Chondrocyte (in vitro differentiated cells): ENCODE measurements at places on chromosomes 4 and X. TPM values are rescaled to one million over a fixed set of nuclear protein-coding genes. Genes with fewer than 3 reads are reported as not detected.
A peak's percentile ranks its signal among the peaks of the same experiment; 100 is the strongest.

DNA sequence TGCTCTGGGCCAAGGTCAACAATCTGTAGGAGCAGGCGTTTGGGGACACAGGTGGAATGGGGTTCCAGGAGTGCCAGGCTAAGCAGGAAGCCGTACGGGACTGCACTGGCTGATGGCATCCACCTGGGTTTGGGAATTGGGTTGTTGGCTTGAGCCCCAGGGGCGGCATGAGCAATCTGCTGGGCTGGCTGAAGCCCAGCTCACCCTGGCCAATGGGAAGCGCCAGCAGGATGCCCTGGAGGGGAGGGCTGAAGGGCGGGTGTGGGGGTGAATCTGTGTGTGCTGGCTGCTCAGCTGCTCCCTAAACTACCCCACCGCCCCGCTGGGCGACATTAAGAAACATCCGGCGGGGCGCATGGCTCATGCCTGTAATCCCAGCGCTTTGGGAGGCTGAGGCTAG is 8.9 kb upstream of the RGS12 start:
- no peaks in the 10 kb centered on the region for H3K27me3 ChIP-seq
- peaks cover 13% of the 10 kb centered on the region for H3K36me3 ChIP-seq
- no peak overlapping the region for H3K4me3 ChIP-seq
- H3K4me1 ChIP-seq: no peaks in the 10 kb centered on the region
- no peak for DNase-seq

DNA sequence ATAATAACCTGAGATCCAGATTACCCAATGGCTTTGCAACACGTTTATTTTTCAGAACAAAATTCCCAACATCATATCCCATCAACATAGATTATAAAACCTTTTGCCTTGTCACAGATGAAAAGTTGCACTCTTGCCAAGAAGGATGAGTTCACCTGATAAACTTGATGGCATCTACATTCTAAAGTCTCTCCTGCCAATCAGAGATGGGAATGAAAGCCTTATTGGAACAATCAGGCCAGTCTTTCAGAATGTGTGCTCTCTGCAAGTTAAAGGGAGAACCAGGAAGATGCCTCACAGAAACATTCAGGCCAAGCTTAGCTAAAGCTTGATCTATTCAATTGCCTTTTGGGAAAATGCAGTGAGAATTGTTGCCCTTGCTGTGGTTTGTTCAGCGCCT is 1.3 kb downstream of the LPAR4 start:
- no peak overlapping the region for H3K27ac ChIP-seq
- H3K27me3 ChIP-seq: no peaks in the 10 kb centered on the region
- no peaks in the 10 kb centered on the region for H3K36me3 ChIP-seq
- no peak for DNase-seq

GRCh38 chr4:71406459-71406963 is 67.7 kb downstream of the SLC4A4 start:
- no peaks in the 10 kb centered on the region for H3K27me3 ChIP-seq
- H3K4me1 ChIP-seq: peaks cover 6% of the 10 kb centered on the region
- no peak overlapping the region for H3K4me3 ChIP-seq
- DNase-seq: no peak

DNA sequence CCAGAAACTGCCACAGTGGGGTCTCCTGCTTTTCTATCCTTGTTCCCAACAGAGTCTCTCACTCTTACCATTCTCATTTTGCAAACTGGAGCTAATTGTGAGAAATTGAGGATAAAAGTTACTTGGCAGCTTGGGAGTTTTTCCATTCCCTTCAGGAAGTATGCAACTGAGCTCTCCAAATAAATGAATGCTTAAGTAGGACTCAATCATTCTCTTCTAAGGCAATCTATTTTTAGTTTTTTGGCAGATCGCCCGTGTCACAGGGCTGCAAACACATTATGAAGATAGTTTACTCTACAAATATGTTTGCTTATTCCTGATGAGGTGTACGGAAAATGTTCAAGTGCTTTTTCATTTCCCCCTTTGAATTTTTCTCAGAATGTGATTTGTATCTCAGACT is 5.3 kb downstream of the ASB11 start:
- H3K27ac ChIP-seq: peak overlapping the region; percentile 32
- H3K4me1 ChIP-seq: peaks cover 6% of the 10 kb centered on the region
- no peak for DNase-seq

DNA sequence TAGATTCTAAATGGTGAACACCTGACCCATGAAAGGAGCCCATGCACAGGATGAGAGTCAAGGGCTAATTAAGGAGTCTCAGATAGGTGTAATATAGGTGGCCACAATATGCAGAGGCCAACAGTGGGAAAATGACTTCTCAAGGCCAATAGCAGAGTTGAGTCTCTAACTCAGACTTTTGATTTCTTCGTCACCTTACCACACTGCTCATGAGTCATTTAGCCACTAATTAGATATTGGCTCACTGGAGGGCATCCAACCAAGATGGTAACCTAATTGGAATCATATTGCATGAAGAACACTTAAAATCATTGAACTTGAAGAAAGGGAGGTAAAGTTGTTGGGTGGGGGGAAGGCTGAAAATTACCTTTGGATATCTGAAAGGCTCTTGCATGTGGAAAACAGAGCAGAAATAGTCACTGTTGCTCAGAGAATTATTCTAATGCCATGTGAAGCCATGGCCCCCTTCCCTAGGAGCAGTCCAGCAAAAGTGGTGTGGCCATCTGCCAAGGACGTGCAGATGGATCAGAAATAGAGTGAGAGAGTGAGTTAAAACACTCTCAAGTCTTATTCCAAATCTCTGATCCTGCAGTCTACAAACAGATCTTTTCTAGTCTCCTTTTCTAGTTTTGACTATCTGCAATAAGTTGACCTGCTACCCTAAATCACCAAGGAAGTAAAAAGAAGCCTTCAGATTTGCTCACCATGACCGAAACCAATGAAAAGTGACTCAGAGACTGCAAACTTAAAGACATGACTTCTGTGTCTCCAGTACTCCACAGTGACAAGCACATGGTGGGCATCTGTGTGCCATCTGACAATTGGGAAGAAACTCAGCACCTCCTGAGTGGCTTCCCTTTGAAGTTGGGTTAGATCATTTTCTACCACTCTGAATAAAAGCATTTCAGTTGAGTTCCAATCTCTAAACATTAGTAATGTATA is 93.9 kb upstream of the C1QTNF7 start:
- no peak overlapping the region for H3K27ac ChIP-seq
- peaks cover 9% of the 10 kb centered on the region for H3K4me1 ChIP-seq
- no peak for DNase-seq

GRCh38 chr4:6689506-6689960 is 4.1 kb upstream of the S100P start:
- peak overlapping the region; percentile 95 for H3K27ac ChIP-seq
- no peaks in the 10 kb centered on the region for H3K36me3 ChIP-seq
- H3K27me3 ChIP-seq: no peaks in the 10 kb centered on the region
- H3K4me1 ChIP-seq: peaks cover 31% of the 10 kb centered on the region
- no peak for DNase-seq

- peaks cover 10% of the 10 kb centered on the region for H3K36me3 ChIP-seq
- H3K27me3 ChIP-seq: no peaks in the 10 kb centered on the region
- H3K4me3 ChIP-seq: no peak overlapping the region
- H3K27ac ChIP-seq: no peak overlapping the region
- DNase-seq: no peak
- peaks cover 15% of the 10 kb centered on the region for H3K4me1 ChIP-seq
These were observed 126.7 kb downstream of the DHRSX start for GRCh38 chrX:2374086-2374485.

GRCh38 chr4:73753215-73753614 is 12.8 kb downstream of the CXCL8 start:
- no peak for DNase-seq
- H3K4me3 ChIP-seq: no peak overlapping the region
- H3K27ac ChIP-seq: no peak overlapping the region
- peaks cover 2% of the 10 kb centered on the region for H3K36me3 ChIP-seq
- H3K27me3 ChIP-seq: peaks cover 33% of the 10 kb centered on the region

GRCh38 chr4:42478509-42478908 is 81.2 kb downstream of the SHISA3 start:
- no peak overlapping the region for H3K27ac ChIP-seq
- H3K4me1 ChIP-seq: peaks cover 26% of the 10 kb centered on the region
- H3K4me3 ChIP-seq: no peak overlapping the region
- no peaks in the 10 kb centered on the region for H3K36me3 ChIP-seq
- no peak for DNase-seq

DNA sequence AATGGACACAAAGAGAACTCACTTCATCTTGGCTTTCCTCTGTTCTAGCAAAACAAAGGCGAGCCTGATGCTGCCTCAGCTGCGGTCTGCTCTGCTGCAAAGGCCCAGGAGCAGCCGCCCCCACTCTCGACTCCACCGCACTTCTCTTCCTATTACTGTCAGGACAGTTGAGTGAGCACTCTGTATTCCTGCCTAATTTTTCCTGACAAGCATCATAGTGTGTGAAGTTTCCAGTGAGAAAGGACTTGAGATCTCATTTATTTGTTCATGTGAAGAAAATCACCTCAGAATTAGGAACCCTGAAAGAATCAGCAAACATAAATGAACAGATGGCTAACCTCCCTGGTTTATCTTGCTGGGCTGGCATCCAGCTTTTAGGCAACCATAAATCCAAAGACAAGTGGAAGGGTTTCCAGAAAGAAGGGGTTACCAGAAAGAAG is 15.6 kb downstream of the SCARB2 start:
- H3K27me3 ChIP-seq: no peaks in the 10 kb centered on the region
- peak overlapping the region; percentile 26 for H3K4me3 ChIP-seq
- peak overlapping the region; percentile 94 for H3K27ac ChIP-seq
- no peak for DNase-seq

DNA sequence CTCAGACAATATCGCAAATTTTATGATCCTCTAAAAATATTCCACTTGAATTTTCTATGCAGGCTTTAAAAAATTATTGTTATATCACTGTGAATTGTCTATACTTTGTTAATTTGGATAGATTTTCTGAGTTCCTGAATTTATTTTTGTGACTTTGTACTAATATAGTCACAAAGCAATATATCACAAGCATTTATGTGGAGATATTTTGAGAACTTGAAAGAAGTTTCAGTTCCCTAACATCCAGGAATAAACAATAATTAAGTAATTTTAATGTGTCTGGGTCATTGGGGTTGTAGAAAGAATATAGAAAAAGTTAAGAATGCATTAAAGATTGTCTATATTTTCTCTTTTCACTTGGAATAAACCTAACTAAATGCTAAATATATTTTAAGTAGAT is 32.0 kb downstream of the CXCL8 start:
- no peak overlapping the region for H3K27ac ChIP-seq
- peaks cover 18% of the 10 kb centered on the region for H3K4me1 ChIP-seq
- DNase-seq: no peak
- no peaks in the 10 kb centered on the region for H3K36me3 ChIP-seq
- H3K4me3 ChIP-seq: no peak overlapping the region

DNA sequence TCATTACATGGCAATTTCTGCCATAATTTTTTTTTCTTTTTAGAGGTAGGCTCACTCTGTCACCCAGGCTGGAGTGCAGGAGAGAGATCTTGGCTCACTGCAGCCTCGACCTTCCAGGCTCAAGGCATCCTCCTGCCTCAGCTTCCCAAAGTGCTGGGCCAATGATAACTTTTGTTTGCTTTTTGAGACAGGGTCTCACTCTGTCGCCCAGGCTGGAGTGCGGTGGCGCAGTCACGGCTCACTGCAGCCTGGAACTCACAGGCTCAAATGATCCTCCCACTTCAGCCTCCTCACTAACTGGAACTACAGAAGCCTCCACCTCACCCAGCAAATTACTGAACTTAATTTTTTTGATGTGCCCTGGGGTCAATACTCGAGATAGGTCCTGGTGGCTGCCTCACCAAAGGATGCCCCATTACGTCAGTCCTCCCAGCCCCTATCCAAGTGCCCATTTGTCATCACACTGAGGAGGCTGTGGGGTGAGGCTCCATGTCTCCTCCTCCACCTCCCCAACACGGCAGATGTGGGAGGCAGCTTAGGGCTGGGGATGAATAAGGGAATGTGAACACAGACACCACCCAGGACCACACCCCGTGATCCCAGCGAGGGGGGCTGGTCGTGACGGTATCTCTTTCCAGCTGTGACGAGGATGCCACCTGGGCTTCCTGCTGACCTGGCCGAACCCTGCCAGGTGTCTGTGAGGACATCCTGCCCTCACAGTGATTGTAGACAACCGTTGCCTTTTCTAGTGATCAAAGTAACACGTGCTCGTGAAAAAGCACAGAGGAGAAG is 12.4 kb upstream of the NKX1-1 start:
- H3K27ac ChIP-seq: no peak overlapping the region
- H3K36me3 ChIP-seq: no peaks in the 10 kb centered on the region
- H3K4me1 ChIP-seq: no peaks in the 10 kb centered on the region
- H3K27me3 ChIP-seq: peaks cover 22% of the 10 kb centered on the region
- H3K4me3 ChIP-seq: no peak overlapping the region

DNA sequence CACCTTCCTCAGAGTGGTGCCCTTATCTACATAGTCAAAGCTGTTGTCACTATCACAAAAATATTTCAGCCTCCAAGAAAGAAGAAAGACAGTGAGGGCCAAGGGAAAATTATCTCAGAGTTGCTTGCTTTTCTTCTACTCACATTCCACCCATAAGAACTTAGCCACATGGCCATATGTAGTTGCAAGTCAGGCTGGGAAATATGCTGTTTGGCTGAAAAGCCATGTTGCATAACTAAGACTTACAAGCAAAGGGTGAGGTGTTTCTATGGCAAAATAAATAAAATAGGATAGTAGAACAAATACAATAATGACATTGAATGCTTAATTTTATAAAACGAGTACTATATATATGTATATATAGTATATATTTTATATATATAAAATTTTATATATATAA is 365.9 kb upstream of the PABPC4L start:
- H3K27me3 ChIP-seq: no peaks in the 10 kb centered on the region
- DNase-seq: no peak
- H3K36me3 ChIP-seq: peaks cover 3% of the 10 kb centered on the region
- H3K4me3 ChIP-seq: no peak overlapping the region

DNA sequence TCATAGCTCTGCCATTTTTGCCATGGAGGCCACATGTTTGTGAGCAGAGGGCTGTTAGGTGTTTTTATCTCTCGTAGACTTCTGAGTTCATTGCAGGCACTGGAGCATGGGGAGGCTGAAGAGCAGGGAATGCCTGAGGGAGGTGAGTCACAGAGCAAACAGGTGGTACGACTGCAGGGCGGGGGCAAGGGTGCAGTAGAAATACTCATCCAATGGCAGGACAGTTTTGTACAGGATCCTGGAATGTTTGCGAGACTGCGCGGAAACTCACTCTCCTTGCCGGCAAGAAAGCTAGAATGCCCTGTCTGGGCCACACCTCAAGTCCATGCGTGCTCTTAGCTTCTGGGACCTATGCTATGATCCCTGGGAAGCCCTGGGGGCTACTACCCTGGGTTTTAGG is 20.0 kb upstream of the VCX2 start:
- no peak overlapping the region for H3K4me3 ChIP-seq
- no peaks in the 10 kb centered on the region for H3K27me3 ChIP-seq
- H3K27ac ChIP-seq: no peak overlapping the region

DNA sequence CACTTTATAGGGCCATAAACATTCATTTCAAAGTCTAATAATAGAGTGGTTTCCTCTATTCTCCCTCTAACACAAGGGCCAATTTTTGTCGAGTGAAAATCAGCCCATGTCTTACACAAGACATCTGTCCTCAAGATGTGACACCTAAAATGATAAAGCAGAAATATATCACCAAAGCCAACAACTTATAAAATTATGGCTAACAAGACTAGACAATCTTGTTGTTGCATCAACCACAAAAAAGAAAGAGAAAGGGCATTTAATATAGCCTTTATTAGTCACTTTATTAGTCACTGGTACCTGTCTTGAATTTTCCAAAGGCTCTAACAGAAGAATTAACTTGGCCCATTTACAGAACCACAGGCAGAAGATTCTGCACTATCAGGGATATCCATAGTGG is 161.6 kb downstream of the SMIM20 start:
- H3K4me3 ChIP-seq: no peak overlapping the region
- DNase-seq: no peak
- H3K4me1 ChIP-seq: no peaks in the 10 kb centered on the region
- H3K27me3 ChIP-seq: peaks cover 1% of the 10 kb centered on the region
- H3K36me3 ChIP-seq: peaks cover 5% of the 10 kb centered on the region

The RAB9B gene
- 2.6 to 4.1 TPM (median 2.7 TPM) in 3 replicates for total RNA-seq

The WDR17 gene
- 0.31 to 0.85 TPM (median 0.50 TPM) in 3 replicates for total RNA-seq

The PDZD4 gene
- total RNA-seq: 24.8 to 27.2 TPM (median 25.4 TPM) in 3 replicates

The XKRX gene
- total RNA-seq: 0.15 TPM in 1 of 3 replicates, not detected in the others

The UGT2A3 gene
- not detected in 3 replicates for total RNA-seq
